GM13976 (cell line): ENCODE measurements at places on chromosomes 12 and 14.
A peak's percentile ranks its signal among the peaks of the same experiment; 100 is the strongest.

DNA sequence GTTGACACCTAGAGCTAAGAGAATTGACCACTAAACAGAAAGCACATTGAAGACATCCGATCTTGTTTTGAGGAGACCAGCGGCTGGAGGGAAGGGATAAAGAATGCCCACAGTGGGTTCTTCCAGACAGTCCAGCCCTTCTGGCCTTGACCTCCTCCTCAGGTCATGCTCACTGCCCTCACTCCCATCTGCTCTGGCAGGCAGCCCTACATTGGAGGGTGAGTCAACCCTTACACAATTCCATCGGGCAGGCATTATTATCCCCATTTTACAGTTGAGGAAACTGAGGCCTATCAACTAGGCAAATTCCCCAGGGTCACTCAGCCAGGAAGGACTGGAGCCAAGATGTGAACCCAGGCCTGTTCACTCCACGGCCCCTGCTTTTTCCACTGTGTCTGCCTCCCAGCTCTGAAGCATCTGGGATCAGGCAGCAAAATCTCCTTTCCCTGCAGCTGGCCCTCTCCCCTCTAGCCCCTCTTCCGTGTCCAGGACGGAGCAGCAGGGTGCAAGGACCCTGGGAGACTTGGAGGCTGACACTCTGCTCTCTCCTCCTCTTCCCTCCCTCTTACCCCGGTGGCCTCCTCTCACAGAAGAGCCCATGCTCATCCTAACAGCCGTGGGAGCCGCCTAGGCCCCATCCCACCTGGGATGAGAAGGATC lies 5.3 kb downstream of the SCNN1A start:
- no peak for DNase-seq

DNA sequence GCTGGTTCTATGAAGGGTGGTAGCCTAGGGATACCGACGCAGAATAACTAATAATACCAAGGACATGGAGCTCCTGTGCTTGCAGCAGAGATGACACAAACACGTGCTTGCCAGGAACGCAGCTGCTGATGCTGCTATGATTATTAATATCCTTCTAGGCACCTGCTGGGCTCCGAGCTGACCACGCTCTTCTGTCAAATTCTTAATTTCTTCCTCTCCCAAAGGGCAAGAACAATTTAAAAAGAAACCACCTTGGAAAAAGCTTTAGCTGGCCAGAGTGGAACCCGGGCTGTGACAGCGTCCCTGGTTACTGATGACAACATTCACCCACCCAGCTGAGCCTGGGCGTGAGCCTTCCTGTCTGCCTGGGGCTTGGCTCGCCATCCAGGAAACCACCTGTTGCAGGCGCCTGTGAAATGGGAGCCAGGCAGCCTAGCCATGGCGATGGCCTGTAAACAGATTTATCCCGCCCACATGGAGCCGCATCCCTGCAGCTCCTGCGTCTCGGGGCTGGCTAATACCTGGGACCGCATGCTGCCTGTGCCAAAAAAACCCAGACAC lies 28.8 kb downstream of the CLMN start:
- peak; percentile 61 for DNase-seq

DNA sequence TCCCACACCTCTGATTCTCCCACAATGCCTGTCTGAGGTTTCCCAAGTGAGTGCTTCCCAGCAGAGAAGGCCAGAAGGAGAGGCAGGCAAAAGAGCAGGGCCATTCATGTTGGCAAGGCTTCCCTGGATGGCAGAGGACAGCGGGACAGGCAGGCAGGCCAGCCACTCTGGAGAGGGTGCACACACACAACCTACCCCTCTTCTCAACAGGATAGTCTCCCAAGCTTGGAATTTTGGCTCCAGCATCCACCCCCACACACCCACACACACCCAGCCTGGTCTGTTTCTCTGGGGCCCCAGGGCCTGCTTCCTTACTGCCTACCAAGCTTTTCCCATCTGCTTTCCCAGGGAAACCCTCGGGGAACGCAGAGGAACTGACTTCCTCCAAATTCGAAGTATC lies 15.4 kb upstream of the RACGAP1 start:
- no peak for DNase-seq

DNA sequence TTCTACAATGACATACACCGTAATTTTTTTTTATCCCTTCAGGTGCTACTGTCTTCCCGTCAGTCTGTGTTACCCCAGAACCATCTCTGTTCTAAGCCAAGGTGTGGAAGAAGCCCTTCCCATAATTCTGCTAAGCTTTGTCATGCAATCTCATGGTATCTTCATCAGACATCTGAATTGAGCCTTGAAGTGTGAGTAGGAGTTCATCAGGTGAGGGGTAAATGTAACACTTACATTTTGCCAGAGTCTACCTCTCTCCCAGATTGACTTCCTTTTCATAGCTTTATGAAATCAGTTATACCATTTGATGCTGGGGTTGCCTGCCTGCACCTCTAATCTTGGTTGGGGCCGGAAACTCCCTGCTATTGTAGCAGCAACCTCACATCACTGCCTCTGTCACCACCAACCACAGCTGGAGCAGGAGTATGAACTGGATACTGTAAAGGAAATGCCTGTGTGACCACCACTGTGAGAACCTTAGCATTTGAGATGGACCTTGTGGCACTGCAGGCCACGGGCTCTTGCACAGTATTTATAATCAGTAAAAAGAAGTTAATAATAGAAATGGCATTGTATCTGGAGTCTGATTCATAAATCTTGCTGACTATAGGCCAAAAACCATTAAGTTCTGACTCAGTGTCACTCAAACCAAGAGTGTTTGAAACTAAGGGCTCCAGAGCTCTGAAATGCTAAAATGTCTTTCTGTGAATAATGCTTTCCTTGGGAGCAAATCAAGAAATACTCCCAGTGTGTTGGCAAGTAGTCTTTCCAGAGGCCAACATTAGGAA lies 58.7 kb upstream of the STK38L start:
- no peak for DNase-seq

DNA sequence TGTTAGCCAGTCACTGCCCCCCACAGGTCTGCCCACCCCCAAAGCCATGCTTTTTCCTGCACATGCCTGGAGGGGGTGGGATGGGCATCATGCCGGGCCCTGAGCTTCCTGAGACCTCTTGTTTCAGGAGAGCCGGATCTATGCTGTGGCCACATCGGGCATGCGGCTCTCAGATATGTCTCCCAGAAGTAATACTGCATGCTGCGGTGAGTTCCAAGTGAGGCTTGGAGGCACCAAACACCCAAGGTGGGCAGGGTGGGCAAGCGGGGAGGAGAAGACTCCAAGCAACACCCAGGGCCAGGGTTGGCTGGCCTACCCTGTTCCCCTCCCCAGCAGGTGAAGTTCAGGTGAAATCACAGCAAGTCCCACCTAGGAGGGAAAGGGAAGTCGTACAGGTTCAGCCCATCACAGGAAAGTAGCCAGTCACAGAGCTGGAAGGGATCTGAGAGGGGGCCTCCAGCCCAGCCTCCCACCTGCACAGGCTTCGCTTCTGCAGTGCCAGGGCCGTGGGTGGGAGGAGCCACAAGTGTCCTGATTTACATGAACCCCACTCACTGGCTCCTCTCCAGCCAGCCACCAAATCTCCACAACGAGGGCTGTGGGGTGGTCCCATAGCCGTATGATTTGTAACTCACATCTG lies 30.9 kb downstream of the PIGH start:
- no peak for DNase-seq

GRCh38 chr12:92771001-92771400 lies 68.2 kb downstream of the PLEKHG7 start:
- DNase-seq = no peak

- peak; percentile 54 for DNase-seq
Observed at GRCh38 chr12:56336361-56337167, 2.1 kb upstream of the IL23A start.

GRCh38 chr12:90899456-90900182 lies 55.4 kb downstream of the CCER1 start:
- DNase-seq = no peak

DNA sequence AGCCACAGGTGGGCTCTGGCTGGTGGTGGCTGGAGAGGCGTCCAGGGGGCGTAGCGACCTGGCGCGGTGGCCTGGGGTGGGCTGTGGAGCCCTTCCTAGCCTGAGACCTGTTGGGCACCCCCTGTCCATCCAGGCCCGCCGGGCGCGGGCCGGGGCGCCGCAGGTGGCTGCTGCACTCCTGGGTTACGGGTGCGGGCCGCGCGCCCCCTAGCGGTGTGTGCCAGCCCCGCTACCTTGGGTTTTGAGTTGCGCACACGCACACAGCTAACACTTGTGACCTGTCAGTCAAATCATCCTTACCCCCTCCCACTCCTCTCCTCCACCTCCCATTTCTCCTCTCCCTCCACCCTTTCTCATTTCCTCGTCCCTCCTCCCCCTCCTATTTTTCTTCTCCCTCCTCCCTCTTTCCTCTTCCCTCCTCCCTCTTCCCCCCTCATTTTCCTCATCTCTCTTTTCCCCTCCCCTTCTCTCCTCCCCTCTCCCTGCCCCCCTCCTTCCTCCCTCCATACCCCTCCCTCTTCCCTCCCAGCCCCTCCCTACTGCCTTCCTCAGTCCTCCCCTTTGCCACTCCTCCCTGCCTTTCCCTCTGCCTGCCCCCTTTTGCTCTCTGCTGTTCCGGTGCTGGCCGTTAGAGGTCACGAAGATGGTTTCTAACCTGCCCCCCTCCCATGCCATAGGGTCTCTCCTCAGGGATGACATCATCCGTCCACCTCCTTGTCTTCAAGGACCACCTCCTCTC lies 2.3 kb downstream of the MEG3 start:
- no peak for DNase-seq

DNA sequence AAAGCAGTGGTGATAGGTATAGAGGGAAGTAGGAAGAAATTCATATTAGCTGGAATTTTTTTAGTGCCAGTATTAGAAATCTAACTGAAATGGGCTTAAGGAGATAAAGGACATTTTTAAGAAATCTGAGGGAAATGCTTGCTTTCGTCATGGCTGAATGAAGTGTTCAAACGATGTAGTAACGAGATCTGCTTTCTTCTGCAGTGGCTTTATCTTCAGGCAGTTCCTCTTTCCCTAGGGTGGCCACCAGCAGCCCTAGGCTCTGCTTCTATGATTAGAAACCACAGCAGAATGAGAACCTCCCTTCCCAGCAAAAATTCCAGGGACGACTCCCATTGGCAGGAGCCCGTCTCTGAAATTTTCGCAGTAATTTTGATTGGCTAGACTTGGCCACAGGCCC lies 163.9 kb upstream of the FRMD6 start:
- no peak for DNase-seq

DNA sequence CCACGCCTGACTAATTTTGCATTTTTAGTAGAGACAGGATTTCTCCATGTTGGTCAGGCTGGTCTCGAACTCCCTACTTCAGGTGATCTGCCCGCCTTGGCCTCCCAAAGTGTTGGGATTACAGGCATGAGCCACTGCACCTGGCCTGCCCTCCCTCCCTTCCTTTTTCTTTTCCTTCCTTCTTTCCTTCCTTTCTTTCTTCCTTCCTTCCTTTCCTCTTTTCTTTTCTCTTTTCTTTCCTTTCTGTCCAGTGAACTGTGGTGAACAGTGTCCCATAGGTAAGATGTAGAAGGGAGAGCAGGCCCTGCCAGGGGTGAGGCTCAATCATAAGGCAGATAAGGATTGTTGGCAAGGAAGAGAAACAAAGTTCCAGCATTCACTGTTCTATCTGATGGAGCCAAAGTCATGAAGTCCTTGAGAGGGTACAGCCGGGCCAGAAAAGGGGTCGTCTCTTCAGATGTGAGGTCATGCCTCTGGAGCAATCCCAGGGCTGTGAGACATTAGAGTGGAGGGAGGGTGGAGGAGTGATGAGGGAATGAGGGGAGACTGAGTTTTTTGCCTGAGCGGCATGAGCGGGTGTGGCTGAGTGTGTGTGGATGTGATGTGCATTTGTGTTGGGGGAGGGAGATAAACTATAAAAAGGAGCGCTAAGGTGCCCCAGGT lies 4.2 kb upstream of the MLF2 start:
- no peak for DNase-seq

- no peak for DNase-seq
Observed at GRCh38 chr12:55019784-55020183, at the start of gene NEUROD4. Gene NEUROD4, plus strand, starts transcription at chr12:55019974. Its CDS starts 6,466 bp downstream, at chr12:55026440.

DNA sequence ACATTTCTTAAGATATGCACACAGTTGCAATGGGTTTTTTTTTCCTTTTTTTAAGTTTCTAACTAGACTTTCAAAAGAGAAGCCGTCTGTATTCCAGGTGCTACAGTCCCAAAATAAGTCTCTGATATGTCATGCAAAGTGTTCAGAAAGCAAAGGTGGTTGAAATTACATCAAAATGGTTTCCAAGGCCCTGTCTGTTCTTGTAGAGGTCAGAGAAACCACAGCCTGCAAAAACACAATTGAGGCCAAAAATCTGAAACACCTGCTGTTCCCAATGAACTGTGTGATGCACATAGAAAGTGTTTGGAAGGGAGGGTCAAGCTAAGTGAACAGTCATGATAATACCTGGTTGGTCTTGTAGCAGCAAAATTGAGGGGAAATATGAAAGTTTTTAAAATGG lies 91.0 kb downstream of the VRK1 start:
- DNase-seq = no peak

DNA sequence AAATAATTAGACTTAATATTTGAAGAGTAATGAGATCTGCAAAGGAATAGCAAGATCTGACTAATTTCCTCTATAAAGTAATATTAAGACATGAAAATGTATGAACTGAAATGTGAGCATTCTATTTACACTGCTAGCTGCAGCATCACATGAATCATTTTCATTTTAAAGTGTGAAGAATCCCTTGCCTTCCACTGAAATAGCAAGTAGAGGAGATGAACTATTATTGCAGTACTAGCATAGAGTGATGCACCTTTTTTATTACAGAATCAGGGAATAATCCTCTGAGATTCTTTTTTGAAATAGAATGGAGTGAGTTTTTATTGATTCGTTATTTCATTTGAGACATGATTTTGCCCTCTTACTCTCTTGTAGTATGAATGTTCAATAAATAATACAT lies 281.9 kb upstream of the NAV3 start:
- DNase-seq = no peak

GRCh38 chr14:103819503-103820307 lies 27.7 kb downstream of the PPP1R13B start:
- peak; percentile 35 for DNase-seq

DNA sequence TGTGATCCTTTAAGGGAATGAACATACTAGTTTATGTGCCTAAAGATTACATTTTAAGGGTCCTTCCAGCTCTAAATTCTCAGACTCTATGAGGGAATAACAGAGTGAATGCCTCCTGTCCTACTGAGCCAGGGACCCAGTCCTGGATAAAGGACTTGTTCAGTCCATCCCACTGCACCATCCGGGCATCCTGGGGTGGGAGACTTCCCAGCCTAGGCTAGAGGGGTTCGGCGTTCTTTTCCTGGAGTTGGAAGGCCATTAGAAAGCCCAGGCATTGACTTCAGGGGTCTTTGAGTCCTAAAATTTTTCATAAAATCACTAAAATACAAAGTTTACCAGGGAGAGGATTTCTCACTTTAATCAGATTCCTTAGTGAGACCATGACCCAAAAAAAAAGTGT lies 127.9 kb upstream of the FKBP4 start:
- no peak for DNase-seq

- DNase-seq = no peak
Observed at GRCh38 chr14:30385925-30386324, 173.0 kb upstream of the G2E3 start.
